ENCODE measurements at places on chromosomes 11 and 22.

GRCh38 chr11:102523189-102523570 is 7.4 kb downstream of the MMP7 start:
- no peak for DNase-seq

DNA sequence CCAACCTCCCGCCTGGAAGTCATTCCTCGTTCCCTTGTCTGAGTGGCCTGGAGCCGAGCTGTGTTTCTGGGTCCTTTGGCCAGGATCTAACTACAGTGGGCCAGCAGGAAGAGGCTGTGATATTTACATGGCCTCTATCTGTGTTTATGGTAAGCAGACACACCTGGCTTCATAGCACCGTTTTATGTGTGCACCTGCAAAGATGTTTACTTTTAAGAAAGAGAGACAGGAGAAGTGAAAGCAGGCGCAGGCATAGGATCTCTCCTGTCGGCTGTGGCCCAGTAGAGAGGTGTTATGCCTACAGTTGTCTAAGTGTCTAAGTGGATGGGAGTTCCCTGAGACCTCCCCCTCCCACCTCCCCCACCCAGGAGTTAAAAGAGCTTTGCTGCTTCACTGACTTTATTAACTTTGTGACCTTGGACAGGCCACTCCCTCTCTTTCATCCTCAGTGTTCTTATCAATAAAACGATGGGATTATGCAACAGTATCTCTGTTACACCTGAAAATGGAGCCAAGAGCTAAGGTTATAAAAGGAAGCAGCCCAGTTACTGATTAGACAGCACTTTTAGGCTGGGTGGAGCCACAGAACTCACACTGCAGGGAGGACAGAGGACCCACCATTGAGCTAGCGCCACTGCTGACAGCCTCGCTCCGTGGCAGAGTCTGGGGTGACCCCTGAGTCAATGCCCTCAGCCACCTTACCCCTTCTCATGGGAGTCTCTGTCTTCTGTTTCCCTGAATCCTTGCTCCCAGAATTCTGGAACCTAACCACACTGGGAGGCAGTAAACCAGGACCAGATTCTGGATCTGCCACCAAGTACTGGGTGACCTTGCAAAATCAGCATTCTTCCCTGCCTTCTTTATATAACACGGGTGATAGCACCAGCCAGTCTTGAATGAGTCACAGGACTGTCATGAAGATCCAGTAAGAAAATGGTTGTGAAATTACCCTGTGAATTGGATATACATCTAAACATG is 22.0 kb downstream of the ST14 start:
- DNase-seq: peak; percentile 84

- peak; percentile 87 for DNase-seq
Observed at GRCh38 chr11:58222721-58223120, 6.0 kb downstream of the OR10Q1 start.

GRCh38 chr22:37080838-37081237 is 28.7 kb downstream of the TMPRSS6 start:
- DNase-seq: no peak

- DNase-seq: no peak
Observed at GRCh38 chr11:68142441-68143309, 21.5 kb upstream of the CHKA start.

DNA sequence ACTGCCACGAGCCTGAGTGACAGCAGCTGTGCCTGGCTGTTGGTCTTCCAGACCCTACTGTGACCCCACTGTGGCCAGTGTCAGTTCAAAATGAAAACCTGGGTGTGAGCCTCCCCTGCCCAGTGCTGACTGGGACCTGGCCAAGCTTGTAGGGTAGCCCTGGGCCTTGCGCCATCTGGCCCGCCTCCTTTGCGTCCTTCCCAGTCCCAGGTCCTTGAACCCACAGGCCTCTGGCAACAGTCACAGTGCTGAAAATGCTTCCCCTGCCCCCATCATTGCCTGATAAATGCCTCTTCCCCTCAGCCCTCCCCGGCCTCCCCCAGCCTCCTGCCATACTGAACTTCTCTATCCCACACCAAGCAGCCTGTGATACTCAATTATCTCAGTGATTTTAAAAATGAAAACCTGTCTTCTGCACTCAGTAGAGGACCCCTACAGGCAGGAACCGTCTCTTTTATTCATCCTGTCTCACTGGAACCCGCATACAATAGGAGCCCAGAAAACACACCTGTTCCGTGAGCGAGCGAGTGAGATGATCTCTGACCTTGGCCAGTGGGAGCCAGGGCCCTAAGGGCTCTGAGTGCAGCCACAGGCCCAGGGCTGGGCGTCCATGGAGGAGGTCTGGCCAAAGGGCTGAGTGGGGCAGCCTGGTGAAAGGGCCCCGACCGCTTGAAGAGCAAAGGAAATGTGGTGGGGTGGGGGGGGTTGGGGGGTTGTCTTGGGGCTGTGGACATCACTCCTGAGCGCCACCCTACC is 49.7 kb upstream of the TTLL12 start:
- DNase-seq: no peak

GRCh38 chr22:34845391-34845790 is 220.6 kb upstream of the ISX start:
- DNase-seq: no peak

DNA sequence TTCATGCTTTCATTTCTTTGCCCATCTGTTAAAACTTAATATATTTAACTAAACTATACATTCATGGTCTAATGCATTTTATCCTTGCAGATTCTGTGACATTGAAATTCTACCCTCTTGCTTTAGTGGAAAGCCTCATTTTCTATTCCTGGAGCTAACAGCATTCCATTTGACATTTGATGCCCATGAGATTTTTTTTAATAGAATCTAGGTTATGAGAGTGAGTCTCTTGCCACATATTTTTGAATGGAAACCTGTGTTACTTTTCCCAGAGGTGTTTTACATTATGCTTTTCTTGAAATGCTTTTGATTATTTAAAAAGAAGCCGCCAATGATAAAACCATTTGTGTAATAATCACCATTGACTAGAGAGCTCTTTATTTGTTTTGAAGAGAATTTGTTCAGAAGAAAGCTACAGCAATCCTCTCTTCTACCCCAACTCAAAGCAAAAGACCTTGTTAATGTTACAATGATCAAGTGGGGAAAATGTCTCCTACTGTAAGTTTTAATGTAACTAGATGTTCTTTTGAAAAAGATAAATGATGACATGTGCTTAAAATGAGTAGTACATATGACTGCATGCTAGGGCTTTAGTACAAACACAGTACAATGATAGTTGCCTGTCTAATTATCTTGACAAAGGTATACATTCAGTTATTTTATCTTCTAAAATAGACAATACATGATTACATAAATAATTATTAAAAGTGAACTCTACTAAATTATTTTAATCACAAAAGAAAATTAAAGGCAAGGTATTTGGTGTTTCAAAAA is 67.3 kb downstream of the GAS2 start:
- no peak for DNase-seq

Measured in HCEC 1CT (cell line).